ENCODE measurements at places on chromosomes 5 and 9.

DNA sequence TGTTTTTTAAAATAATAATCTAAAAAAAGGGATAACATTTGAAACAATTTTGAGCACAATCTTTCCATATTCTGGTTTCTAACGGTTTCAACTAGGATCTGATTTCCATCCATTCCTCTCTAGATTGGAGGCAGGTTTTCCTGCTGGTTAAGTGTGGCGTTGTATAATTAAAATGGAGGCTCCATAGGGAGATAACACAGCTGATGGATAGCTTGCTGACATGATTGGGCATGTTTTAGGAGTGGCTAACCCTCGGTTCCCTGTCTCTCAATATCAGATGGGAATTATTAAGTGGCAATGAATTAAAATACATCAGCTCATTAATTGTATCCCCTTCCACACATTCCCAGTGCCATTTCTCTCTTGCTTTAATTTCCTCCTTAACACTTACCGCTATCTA lies 209.0 kb downstream of the ALDH1A1 start:
- no peak for DNase-seq

DNA sequence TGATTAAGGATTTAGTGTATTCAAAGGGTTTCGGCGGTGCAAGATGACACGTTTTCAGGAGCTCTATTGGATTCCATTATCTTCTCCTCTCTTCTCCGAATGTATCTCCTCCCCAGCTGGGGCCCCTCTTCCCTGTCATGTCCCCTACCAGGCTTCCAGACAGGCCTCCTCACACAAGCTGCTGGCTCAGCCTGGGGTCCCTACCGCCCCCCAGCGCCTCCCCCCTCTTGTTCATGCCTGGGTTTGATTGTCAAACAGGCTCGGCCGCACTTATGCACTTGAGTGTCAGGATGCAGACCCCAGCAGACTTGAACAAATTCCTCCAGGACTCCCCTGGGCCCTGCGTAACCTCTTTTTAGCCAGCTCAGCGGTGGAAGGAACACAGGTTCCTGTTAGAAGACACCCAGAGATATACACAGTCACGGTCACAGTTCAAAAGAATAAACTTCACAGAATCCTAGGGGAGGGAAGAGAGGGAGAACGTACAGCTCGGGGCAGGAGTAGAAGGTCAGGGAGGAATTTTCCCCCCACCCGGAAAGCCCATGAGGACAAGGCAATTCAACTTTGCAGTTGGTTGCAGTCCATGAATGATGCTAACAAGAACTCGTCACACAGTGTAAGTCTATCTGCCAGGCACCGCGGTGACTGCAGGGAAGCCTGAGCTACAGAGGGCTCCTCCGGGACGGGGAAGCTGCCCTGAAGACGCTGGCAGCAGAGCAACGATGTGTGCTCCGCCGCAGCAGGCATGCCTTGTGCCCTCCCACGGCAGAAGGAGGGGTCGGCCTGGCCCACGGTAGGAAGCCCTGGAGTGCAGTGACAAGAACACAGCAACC lies 560.0 kb downstream of the BNC2 start:
- DNase-seq, result no peak

GRCh38 chr5:168948746-168949145 lies 352.2 kb downstream of the SLIT3 start:
- no peak for DNase-seq

GRCh38 chr9:1319436-1319835 lies 269.3 kb downstream of the DMRT2 start:
- DNase-seq, result no peak

- DNase-seq, result no peak
These were observed 108.2 kb downstream of the HTR1A start for GRCh38 chr5:63854076-63854475.

DNA sequence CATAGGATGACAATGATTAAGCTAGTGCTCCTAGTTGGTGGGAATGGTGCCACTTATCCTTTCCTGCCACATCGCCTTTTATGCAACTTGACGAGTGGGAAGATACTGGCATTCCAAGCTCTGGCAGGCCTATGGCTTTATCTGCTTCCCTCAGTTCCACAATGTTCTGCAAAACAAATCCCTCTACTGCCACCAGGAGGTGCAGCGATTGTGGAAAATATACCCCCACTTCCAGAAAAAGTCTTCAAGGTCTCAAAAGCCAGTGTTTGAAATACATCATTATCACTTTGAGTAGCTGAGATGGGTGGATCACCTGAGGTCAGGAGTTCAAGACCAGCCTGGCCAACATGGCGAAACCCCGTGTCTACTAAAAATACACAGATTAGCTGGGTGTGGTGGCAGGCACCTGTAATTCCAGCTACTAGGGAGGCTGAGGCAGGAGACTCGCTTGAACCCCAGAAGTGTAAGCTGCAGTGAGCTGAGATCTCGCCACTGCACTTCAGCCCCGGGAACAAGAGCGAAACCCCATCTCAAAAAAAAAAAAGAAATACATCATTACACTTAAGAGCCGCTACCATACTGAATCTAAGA lies 3.4 kb downstream of the CLINT1 start:
- DNase-seq, result no peak

- DNase-seq, result no peak
These were observed 227.2 kb downstream of the MRPS30 start for GRCh38 chr5:45035991-45036390.

DNA sequence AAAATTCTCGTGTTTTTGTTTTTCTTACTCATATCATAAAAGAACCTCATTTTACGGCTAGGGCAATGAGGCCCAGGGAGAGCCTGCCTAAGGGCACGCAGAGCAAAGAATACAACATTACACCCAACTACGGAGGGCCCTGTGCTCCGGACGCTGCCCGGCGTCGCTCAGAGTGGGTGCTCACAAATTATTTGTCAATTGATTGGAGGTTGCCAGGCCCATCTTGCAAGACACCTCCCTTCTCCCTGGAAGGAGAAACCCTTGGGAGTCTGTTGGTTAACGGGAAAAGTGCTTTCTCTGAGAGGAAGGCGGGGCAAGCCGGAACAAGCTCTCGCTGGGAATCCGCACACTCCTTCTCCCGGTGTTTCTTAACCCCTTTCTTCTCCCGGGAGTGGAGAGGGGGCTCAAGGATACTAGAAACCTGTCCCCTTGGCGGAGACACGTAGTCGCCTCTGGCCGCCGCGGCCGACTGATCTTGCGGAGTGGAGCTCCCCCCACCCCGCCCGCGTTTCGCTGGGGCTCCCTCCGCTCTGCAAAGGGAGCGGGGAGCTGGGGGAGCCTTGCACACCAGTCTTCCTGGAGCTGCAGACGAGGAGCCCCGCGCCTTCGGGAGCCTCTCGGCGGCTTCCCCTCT lies 599.3 kb upstream of the SGCD start:
- DNase-seq, result no peak

- no peak for DNase-seq
These were observed 531.1 kb downstream of the CETN3 start for GRCh38 chr5:89878140-89879132.

DNA sequence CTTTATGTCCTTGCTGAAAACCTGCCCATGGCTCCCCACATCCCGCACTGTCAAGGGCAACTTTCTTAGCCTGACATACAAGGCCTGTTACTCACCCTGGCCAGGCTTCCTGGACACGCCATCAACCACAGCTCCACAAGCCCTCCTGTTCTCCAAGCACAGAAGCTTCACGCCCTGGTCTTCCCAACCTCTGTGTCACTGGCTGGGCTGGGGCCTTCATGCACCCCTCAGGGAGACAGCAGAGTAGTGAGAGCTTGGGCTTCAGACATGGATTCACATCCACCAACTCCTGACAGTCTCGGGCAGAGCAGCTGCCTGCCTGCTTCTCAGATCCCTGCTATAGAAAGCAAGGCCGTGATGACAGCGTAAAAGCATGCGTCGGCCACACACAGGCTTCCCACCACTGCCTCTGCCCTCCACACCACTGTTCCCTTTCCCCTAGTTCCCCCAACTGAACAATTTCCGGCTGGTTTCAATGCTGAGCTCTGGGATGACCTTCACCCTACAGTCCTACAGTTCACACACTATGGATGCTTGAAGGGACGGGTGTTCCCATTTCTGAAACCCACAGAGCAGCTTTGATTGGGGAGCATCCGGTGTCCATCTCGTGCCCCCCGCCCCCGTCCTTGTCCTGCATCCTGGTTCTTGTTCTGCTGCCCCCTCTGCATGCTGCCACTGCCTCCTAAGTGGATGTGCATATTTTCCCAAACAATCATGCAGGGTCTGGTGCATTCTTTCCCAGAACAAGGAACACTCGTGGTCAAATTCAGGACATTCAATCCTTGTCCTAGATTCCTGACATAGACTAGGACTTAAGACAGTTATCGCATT lies 33.4 kb upstream of the ADAMTS2 start:
- DNase-seq, result no peak

- no peak for DNase-seq
These were observed 210.1 kb downstream of the TRIM32 start for GRCh38 chr9:116897201-116897600.

GRCh38 chr5:114148253-114148652 lies 213.6 kb upstream of the KCNN2 start:
- no peak for DNase-seq

- no peak for DNase-seq
These were observed 651 bp upstream of the AK1 start for GRCh38 chr9:127878001-127878651.

DNA sequence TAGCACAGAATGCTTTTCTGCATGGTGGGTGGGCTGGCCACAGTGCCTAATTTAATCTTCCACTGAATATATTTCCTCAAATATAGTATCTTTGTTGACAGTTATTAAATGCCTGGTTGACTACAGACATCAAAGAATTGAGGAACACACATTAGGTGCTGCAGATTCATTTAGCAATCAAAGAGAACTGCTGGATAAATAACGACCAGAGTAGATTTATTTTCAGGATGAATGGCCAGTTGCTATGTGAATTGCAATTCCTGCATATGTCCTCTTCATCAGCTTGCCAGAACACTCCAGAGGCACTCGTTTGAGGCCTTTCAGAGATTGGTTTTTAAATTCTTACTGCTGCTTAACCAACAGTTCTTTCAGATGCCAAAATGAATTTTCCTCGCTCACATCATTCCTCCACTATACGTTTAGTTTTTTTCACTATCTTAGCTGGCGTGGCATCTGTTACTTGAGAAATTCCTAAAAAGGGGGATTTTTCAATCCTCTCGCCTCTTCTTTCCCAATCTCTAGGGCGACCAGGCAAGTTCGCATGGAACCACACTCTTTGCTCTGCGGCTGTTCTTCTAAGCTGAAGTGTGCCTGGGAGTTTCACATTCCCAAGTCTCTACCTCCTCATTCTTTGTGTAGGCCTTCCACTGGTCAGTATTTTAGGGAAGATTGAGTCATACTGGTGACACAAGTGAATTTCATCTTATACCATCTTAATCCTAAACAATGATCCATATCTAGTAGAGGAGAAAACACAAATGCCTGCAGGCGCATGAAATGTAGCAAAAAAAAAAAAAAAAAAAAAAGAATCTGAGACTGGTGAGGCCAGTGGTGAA lies 237.1 kb upstream of the NMUR2 start:
- DNase-seq, result no peak

GRCh38 chr5:118557251-118557661 lies 431.1 kb downstream of the DTWD2 start:
- no peak for DNase-seq

Measured in CD4-positive, alpha-beta memory T cell (primary cell).